ENCODE measurements at places on chromosomes 5 and 9.

- DNase-seq: no peak
These were observed 543.7 kb upstream of the TLE4 start for GRCh38 chr9:79028101-79028500.

DNA sequence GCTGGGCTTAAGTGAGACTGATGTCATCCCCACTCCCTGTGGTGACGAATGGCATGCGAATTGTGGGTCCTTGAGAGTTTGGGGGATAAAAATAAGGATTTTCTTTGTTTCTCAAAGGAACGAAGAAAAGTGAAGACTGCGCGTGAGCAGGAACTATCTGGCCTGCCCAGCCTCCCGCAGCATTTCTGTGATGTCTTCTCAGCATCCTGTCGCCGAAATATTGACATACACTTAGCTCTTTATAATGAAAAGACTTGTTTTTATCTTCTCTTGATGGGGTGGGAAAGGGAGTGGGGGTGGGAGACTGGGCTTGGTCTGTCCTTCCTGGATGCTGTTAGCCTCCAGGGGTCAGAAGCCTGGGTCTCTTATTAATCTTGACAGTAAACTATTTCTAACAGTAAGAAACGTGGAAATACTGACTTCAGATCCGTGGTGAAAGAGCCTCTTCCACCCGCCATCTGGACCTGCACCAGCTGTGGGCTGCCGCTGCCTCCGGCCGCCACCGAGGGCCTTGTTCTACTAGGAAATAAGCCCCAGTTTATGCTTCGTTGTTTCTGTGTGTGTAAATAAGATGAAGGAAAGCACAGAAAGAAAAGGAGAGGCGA, 239.6 kb downstream of the FANCC start:
- DNase-seq: no peak

GRCh38 chr9:8278048-8278447, 478.5 kb upstream of the DMAC1 start:
- DNase-seq: no peak

DNA sequence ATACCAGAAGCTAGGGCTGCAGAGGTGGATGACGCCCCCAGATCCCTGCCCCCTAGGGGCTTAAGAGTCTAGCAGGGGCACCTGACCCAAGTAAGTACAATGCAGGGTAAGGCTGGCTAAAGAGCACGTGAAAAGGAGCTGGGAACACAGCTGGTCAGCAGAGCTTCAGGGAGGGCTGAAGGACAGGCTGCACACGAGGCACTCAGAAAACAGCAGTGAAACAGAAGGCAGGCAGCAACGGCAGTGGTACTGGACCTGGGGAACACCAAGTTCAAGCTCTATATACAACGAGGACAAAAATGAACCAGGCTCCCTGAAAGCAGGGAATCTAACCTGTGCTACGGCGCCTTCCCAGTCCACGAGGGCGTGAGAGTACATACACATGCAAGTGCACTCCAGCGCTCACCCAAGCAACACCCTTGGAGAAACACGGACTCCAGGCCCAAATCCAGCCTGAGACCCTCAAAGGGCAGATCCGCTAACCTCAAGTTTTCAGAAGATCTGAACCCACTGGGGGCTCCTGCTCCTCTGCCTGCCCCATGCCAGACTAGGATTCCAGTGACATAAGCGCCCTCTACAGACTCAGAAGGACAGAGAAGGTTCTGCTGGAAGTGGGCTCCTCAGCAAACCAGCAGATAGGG, 57.4 kb downstream of the PSMB7 start:
- no peak for DNase-seq

DNA sequence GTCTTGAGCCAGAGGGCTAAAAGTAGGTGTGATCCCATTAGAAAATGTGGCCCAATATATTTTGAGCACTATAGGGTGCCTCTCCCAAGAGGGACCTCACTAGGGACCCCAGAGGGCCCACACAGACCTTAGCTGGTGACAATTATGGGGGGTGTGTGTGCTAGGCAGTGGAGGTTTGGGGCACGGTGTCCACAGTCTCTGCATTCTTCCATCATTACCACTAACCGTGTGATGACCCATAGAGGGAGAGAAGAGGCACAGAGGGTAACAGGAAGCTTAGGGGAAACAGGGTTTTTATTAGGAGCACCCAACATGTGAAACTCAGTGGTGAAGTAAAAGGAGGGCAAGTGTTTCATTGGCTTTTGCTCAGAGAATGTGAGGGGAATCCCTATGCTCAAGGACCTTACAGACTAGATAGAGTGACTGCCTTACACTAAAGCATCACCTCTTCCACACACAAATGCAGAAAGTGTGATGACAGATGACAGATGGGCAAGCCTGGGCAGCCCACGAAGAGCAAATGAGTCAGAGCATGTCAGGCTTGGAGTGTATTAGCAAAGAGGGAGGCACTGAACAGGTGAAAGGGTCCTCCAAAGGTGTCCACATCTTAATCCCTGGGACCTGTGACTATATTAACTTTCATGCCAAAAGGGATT, 2.5 kb upstream of the ACTL7A start:
- no peak for DNase-seq

GRCh38 chr9:82761027-82761426, 301.9 kb downstream of the RASEF start:
- DNase-seq: no peak

DNA sequence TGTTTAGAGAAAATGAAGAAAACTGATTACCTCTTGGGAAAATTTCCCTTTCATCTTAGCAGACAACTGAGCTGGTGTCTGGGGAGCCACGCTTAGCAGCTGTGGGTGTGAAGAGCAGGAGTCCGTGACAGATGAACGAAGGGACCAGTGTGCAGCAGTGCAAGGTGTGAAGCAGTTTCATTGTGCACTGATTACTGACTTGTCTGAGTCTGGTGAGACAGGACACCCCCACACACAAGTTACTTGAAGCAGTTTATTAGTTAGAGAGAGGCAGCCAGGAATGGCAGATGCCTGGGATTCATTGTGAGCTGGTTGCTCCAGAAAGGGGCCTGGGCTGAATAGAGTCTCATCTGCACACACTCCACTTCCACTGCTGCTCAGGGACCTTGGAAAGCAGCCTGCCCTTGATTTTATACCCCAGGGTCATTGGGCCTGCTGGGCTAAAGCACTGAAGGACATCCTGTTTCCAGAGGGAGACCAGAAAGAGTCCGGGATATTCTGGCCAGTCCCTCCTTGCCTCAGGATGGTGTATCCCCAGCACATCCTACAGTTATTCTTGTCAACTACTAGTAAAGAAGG, 47.4 kb downstream of the FBXL7 start:
- DNase-seq: no peak

DNA sequence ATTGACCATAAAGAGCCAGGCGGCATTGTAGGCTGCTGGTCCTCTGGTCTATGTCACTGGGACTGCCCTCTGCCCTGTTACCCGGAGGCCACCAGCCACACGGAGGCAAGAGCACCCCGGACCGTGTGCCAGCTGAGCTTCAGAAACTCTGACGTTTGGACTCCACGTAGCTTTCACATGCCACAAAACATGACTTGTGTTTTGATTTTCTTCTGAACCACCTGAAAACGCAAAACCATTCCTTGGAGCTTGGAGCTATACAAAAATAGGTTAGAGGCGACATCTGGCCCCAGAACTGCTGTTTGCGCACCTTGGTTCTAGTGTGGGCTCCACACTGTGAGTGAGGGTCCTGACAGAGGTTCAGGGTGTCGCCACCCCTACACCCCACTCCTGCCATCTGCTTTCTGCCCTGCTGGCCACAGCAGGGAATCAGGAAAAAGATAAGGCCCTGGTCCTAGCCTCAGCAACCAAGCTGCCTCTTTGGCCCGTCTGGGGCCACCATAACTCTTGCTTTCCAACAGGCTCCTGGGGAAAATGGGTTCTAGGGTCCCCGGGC, 151.3 kb upstream of the IRX2 start:
- DNase-seq: no peak

DNA sequence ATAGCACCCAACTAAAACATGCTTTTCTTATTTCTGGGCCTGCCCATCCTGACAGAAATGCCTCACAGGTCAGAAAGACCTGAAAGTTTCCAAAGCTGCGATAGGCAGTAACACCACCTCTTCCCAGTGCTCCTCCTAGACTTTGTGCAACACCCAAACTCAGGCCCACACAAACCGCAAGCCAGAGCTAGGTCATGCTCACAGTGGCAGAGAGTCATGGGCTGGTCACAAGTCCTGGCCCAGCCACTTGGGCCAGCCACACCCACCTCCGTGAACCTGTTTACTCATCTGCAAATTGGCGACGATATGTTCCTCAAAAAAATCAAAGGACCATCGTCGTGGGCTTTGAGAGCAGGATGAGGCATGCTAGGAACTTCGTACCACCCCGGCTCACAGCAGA, 44.0 kb upstream of the SLC25A51 start:
- no peak for DNase-seq

DNA sequence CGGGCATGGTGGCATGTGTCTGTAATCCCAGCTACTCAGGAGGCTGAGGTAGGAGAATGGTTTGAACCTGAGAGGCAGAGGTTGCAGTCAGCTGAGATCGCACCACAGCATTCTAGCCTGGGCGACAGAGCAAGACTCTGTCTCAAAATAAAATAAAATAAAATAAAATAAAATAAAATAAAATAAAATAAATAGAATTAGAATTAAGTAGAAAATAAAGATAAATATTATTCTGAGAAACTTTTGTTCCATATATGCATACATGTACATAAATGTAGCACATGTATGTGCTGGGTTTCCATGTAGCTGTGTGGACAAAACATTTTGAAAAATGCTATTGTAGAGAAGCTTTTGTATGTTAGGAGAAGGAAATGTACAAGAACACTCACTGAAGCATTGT, 129.4 kb upstream of the VLDLR start:
- no peak for DNase-seq

DNA sequence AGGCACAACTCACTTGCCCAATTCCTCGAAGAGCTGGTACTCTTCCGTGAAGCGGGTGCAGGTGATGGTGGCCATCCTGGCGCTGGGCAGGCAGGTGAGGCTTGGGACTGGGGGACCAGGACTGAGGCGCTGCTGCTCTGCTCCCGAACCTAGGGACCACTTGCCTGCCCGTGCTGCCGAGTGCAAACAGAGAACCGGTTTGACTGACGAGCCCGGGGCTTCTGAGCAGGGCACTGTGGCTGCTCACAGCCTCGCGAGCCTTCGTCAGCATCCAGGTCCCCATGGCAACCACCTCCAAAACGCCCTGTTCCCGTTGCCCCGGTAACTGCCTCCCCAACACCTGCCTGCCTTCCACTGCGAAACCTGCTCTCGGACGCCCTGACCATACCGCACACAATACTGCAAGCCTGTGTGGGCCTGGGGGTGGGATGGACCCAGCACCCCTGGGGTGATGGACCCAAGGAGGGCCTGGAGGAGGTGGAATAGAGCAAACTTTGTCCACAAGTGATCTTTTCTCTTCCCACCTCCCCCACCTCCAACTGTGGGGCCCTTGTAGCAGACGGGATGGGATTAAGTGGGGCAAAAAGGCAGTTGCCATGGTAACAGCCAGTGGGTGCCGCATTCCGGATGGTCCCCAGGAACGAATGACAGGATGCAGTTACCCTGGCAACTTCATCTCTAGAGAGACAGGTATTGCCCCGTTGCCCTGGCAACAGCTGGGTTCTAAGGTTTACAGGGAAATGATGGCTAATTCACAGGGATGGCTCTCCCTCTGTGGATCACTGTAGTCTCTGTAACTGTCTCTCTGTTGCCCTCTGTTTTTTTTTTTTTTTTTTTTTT, at the start of gene CAMK2A:
CAMK2A (minus strand) TSS at position 223 of the 840 bp plus-strand sequence; CDS start at position 75, 148 bp downstream.
- no peak for DNase-seq

DNA sequence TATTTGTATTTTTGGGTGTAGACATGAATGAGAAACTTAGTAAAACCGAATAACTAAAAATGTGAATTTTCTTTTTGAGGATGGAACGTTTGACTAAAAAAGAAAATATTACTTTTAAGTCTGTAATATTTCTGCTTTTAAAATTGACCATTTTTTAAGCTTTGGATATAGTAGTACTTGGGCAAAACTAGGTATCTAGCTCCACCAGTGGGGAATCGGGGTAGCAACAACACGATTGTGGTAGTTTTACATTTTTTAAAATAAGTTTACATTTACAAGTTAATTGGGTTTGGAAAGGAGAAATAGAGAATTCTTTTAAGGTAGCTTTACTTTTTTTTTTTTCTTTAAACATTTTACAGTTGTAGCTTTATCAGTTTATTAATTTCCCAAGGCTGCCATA, 154.4 kb downstream of the MAN2A1 start:
- DNase-seq: no peak

- no peak for DNase-seq
These were observed 5.3 kb upstream of the ZNF354C start for GRCh38 chr5:179054876-179055275.

- DNase-seq: no peak
These were observed 328.2 kb downstream of the DRD1 start for GRCh38 chr5:175115831-175116230.

DNA sequence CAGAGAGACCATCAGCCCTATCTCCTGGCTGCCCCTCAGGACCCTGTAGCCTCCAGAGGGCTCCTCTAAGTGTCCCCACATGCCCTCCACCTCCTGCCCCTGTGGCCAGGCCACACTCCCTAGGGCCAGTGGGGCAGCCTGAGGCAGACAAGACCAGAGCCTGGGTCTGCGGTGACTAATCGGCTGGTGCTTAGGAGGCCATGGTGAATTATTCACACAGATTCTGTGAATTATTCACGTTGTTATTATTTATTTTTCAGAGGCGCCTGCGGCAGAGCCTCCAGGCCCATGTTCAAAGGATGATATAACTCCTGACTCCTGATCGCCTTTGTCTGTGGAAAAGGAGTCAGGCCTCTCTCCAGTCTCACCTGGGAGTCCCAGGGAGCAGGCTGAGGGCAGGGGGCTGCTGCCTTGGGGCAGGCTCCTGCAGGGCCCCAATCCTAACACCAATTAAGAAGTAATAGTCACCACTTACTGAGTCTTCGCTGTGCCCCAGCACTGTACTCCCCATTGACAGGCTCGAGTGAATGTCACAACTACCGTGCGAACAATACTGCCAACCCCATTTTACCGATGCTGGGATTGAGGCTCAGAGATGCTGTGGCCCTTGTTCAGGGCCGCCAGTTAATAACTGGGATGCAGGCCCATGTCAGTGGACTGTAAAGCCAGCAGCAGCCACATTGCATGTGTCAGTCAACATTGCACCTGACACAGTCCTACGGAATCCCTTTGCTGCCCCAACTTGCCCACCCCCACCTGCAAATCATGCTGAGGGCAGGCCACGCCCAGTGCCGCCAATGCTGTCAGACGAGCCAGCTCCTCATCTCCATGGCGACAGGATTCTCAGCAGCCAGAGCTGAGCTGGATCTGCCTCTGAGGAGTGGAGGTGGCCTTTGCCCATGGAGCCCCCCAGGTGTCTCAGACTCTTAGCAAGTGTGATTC, 94.9 kb downstream of the PCDH1 start:
- no peak for DNase-seq

GRCh38 chr5:10461904-10462555, 20.4 kb downstream of the ROPN1L start:
- DNase-seq: no peak

DNA sequence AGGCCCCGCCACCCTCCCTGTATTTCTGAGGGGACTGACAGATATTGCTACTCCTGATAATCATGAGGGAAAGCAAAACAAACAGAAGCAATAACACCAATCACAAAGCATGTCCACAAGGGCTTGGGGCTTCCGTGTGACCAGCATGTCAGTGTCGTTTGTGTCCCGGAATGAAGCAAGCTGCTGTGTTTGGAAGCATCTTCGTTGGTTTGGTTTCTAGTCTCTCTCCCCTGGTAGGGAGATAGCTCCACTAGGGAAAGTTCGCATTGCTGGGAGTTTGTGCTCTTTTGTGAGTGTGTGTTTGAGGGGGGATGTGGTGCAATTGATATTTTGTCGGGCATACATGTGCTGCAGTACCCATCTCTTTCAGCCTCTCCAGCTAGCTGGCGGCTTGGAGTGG, 1.4 kb downstream of the GRIA1 start:
- no peak for DNase-seq

- DNase-seq: no peak
These were observed 118.1 kb downstream of the TRIO start for GRCh38 chr5:14261235-14261634.
